ENCODE measurements at places on chromosomes 13 and 19.

DNA sequence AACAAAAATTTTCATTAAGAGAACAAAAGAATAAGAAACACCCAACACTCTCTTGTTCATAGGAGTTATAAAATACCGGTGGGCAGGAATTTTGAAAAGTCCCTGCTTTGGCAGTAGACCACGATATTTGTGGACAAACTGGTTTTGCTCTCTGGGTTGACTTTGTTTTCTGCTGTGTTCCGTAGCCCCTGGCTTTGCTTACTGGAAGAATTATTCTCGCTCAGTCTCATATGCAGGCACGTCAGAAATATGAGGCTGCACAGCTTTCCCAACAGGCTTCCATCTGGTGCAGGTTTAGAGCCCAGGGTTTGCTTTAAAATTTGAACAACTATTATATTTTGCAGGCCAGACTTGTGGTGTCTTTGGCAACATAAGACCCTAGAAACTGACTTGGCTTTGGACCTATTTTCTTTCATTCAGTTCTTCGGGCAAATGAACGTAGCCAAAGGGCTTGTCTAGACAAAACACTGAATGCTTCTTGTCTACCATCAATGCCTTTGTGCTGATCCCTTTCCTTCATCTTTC lies 2012.6 kb downstream of the PCDH9 start:
- no peak for DNase-seq

GRCh38 chr13:41658057-41658661 lies 200.8 kb downstream of the RGCC start:
- no peak for DNase-seq

- DNase-seq: no peak
Measured at GRCh38 chr19:41206456-41206855, 12.6 kb upstream of the AXL start.

GRCh38 chr19:4649392-4650047 lies 10.2 kb downstream of the TNFAIP8L1 start:
- DNase-seq: no peak

GRCh38 chr19:10625003-10625761 lies at the start of gene SLC44A2:
Gene SLC44A2, plus strand, starts transcription at chr19:10625553. Its CDS starts 81 bp downstream, at chr19:10625634.
- no peak for DNase-seq

- DNase-seq: no peak
Measured at GRCh38 chr19:34662919-34663318, 14.0 kb downstream of the SCGB2B2 start.

DNA sequence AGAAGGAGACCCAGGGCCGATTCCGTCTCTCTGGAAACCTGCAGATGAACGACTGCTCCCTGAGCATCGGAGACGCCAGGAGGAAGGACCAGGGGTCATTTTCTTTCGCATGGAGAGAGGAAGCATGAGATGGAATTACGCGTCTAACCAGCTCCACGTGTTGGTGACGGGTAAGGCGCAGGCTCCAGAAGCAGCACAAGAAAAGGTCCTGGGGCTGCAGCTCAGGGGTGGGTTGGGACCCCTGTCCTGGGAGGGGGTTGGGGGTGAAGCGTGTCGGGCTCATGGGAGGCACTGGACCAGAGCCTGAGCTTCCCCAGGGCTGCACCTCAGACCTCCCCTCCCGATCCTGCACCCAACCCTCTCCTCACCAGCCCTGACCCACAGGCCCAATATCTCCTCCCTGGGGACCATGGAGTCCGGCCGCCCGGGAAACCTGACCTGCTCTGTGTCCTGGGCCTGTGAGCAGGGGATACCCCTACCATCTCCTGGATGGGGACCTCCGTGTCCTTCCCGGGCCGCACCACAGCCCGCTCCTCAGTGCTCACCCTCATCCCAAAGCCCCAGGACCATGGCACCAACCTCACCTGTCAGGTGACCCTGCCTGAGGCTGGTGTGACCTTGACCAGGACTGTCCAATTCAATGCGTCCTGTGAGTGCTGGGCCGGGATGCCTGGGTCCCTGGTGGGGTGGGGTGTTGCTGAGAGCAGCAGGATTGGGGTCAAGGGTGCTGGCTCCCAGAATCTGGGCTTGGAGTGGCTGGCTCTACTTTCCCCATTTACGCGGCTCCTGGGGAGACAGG lies 39.6 kb upstream of the CD33 start:
- DNase-seq: no peak

- DNase-seq: no peak
Measured at GRCh38 chr13:48562296-48563066, 29.6 kb upstream of the RCBTB2 start.

DNA sequence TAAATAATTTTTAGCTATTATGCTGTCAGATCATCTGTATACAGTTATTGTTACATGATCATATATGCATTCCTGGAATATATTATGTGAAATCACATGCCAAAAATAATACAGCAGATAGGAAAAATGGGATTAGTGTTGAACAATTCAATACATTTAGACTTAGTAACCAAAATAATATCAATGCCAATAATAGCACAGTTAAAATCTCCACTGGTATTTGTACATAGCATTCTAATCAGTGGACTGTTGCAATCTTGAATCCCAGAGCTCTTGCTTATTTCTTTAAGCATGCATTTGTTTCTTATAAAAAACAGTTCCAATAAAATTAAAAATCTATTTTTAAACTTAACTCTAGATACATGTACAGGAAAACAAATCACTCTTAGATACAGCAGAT lies 2772.2 kb downstream of the PCDH9 start:
- no peak for DNase-seq

DNA sequence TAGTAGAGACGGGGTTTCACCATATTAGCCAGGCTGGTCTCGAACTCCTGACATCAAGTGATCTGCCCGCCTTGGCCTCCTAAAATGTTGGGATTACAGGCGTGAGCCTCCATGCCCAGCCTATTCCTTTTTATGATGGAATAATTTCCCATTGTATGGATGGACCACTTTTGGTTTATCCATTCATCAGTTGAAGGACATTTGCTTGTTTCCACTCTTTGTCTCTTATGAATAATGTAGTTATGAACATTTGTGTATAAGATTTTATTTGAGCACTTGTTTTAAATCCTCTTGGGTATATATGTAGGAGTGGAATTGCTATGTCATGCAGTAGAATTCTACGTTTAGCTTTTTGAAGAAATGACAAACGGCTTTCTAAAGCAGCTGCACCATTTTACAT lies 23.3 kb downstream of the FBXO27 start:
- no peak for DNase-seq

GRCh38 chr13:112061367-112062061 lies 5.4 kb upstream of the SOX1 start:
- DNase-seq: no peak

- no peak for DNase-seq
Measured at GRCh38 chr19:12244370-12244769, 50.3 kb downstream of the ZNF44 start.
